Mesendoderm (in vitro differentiated cells): ENCODE measurements at places on chromosomes 1 and 21.

GRCh38 chr1:229285440-229285839, 14.5 kb downstream of the RAB4A start:
- no peak overlapping the region for H3K27ac ChIP-seq
- no peak for DNase-seq
- H3K4me3 ChIP-seq: no peak overlapping the region
- H3K36me3 ChIP-seq: no peaks in the 10 kb centered on the region
- no peaks in the 10 kb centered on the region for H3K4me1 ChIP-seq
- H3K27me3 ChIP-seq: no peaks in the 10 kb centered on the region

DNA sequence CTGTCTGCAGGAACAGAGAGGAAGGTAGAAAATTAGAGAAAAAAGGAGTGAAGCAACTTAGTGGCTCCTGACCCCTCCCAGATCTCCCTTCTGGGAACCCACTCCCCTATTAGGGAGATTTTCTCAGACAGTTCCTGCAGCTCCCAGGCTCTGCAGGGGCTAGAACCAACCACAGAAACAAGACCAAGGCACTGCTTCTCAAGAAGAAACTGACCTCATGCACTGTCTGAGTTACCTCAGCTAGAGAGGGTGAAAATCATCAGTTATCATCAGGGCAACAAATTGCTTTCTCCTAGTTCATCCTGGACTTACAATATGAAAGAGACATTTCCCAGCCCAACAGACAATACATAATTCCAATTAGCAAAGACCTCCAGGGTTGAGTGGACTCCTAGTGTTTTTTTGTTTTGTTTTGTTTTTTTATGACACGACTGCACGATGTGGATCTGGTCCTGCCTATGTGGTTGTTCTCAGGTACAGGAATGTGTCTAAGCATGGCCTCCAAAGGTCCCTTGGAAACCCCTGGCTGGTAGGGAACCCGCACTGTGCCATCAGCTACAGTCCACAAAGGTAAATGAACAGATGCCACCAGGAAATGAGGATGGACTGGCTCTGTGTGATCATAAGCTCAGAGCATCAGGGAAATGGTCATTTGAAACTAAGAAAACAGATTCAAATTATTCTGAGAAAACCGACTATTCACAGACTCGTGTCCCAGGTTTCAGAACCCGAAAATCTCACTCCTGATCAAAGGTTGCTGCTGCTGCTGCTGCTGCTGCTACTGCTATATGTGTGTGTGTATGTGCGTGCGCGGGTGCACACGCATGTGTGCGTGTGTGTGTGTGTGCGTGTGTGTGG, 65.3 kb downstream of the LAMC2 start:
- no peaks in the 10 kb centered on the region for H3K36me3 ChIP-seq
- no peak overlapping the region for H3K27ac ChIP-seq
- DNase-seq: no peak
- no peak overlapping the region for H3K4me3 ChIP-seq
- no peaks in the 10 kb centered on the region for H3K27me3 ChIP-seq

DNA sequence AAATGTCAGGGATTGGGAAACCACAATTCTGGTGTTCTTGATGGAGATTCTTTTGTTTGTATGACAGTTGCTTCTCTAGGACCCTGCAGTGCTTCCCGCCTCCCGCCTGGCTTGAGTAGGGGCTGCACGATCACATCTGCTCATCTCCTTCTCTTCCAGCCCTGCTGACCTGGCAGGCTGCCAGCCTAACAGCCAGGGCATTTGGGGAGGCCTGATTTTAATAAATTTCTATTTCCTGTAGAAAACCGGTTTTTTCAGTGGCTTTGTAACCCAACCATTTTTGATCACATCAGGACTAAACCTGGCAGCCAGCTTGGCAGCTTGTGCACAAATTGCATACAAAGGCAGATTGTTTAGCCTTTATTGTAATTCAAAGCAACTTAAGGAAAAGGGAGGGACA, 78.9 kb downstream of the UBE2U start:
- DNase-seq: peak; percentile 12
- no peak overlapping the region for H3K27ac ChIP-seq
- H3K27me3 ChIP-seq: no peaks in the 10 kb centered on the region
- no peak overlapping the region for H3K4me3 ChIP-seq

GRCh38 chr1:206094024-206094423, 23.2 kb downstream of the AVPR1B start:
- H3K4me3 ChIP-seq: no peak overlapping the region
- no peak overlapping the region for H3K27ac ChIP-seq
- H3K4me1 ChIP-seq: no peaks in the 10 kb centered on the region
- no peaks in the 10 kb centered on the region for H3K27me3 ChIP-seq

GRCh38 chr1:77825131-77825709, 45.8 kb downstream of the MIGA1 start:
- H3K27me3 ChIP-seq: no peaks in the 10 kb centered on the region
- H3K4me1 ChIP-seq: no peaks in the 10 kb centered on the region
- no peak overlapping the region for H3K27ac ChIP-seq
- DNase-seq: peak; percentile 72
